Activated CD8-positive, alpha-beta memory T cell treated with anti-CD3 and anti-CD28 coated beads, Interleukin-2, amount 10 ng/mL, durations not matched to agents 7 days and 5 days (primary cell): ENCODE measurements at places on chromosomes 11 and 22. TPM values are rescaled to one million over a fixed set of nuclear protein-coding genes. Genes with fewer than 3 reads are reported as not detected.

The PDE3B gene
- total RNA-seq = 81.3 TPM

The NAT10 gene
- total RNA-seq = 93.9 TPM

The SMIM35 gene
- total RNA-seq = 3.2 TPM

The TRIM49 gene
- total RNA-seq = not detected

The C11orf68 gene
- 37.8 TPM for total RNA-seq

The DKK3 gene
- not detected for total RNA-seq

The P2RX3 gene
- total RNA-seq = not detected

The PPM1F gene
- total RNA-seq = 14.4 TPM

The OR5M8 gene
- not detected for total RNA-seq

The GPR83 gene
- total RNA-seq = 0.09 TPM

The OR4D5 gene
- not detected for total RNA-seq

The TMPRSS6 gene
- total RNA-seq = 1.3 TPM

The SAA4 gene
- not detected for total RNA-seq

The TSKU gene
- 1.5 TPM for total RNA-seq

The IFITM10 gene
- 0.96 TPM for total RNA-seq

The ANKK1 gene
- total RNA-seq = 0.29 TPM

The OR52I1 gene
- not detected for total RNA-seq

The HIC2 gene
- total RNA-seq = 4.4 TPM

The POTEH gene
- total RNA-seq = not detected

The CYP2R1 gene
- total RNA-seq = 11.7 TPM

The TBX10 gene
- not detected for total RNA-seq

The OSM gene
- total RNA-seq = 122 TPM

The PKP3 gene
- total RNA-seq = 0.09 TPM

The OR10A2 gene
- total RNA-seq = not detected

The CCDC87 gene
- total RNA-seq = not detected

The GRIA4 gene
- total RNA-seq = not detected

The DDI1 gene
- not detected for total RNA-seq

The DCPS gene
- 40.6 TPM for total RNA-seq

The NLRP14 gene
- total RNA-seq = 0.05 TPM

The ALG12 gene
- total RNA-seq = 16.8 TPM

The RFPL3 gene
- not detected for total RNA-seq

The DRICH1 gene
- total RNA-seq = not detected

The KRTAP5-2 gene
- not detected for total RNA-seq

The OR52L1 gene
- not detected for total RNA-seq

The DBX1 gene
- not detected for total RNA-seq

The SORL1 gene
- total RNA-seq = 38.6 TPM

The ATG16L2 gene
- total RNA-seq = 168 TPM

The KCNQ1 gene
- total RNA-seq = 9.2 TPM

The VSIG2 gene
- not detected for total RNA-seq

The TPBGL gene
- 0.15 TPM for total RNA-seq

The PLEKHA7 gene
- 9.7 TPM for total RNA-seq

The RAC2 gene
- total RNA-seq = 907 TPM

The SOX10 gene
- not detected for total RNA-seq

The OSBP2 gene
- 4.3 TPM for total RNA-seq

The OR52A1 gene
- not detected for total RNA-seq

The MMP13 gene
- total RNA-seq = not detected

The OR2AT4 gene
- total RNA-seq = not detected

The MUC15 gene
- not detected for total RNA-seq

The FOXRED1 gene
- 46.8 TPM for total RNA-seq

The KDM4D gene
- total RNA-seq = 1.3 TPM

The CNGA4 gene
- not detected for total RNA-seq

The CASP5 gene
- not detected for total RNA-seq

The PRODH gene
- 1.0 TPM for total RNA-seq

The SULT4A1 gene
- not detected for total RNA-seq

The RTN4RL2 gene
- not detected for total RNA-seq

The TTC36 gene
- 0.82 TPM for total RNA-seq

The KLHL35 gene
- 0.47 TPM for total RNA-seq
